HFF-Myc (cell line): ENCODE measurements at places on chromosomes 5 and 9.

DNA sequence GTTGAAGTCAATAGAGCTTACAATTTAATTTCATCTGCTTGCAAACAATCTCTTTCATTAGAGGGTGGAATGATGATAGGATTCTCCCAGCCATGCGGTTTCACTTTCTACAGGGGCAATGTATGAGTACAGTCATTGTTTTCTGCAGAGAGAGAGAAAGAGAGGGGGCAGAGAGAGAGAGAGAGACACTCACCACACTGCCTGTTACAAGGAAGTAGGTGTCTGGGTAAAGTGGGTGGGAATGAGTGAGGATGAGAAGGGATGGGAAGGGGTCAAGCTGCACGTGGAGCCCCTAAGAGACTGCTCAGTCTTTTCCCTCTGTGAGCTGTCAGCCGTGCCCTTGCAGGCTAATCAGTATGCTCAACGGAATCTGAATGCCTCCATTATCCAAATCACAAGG, 454.3 kb downstream of the KDM4C start:
- no peak for DNase-seq

GRCh38 chr5:144335561-144335960, 164.9 kb downstream of the KCTD16 start:
- no peak for DNase-seq

DNA sequence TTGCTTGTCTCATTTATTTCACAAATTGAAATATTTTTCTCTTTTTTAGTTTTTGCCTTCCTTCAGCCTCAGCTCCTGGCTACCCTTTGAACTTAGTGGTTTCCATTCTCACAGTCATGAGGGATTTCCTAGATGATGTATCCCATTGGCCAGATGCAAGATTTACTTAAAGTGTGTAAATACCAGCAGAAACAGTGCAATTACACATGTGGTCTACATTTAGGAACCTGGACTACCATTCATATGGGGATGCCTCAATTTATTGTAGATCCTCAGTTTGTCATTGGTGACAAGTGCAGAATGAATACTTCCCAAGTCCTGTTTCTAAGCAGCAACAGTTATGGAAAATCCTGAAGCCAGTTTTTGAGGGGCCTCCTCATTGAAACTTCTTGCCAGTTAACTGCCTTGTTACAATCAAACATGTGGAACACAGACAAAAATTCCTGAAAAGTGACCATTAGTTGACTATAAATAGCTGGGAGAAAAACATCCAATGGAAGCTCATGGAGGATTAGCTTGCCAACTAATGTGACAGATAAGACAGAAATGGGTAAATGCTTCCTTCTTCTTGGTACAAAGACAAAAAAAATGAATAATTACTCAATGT, 113.6 kb upstream of the FER start:
- DNase-seq = no peak

GRCh38 chr5:35031276-35031675, 16.5 kb downstream of the AGXT2 start:
- DNase-seq = peak; percentile 29

DNA sequence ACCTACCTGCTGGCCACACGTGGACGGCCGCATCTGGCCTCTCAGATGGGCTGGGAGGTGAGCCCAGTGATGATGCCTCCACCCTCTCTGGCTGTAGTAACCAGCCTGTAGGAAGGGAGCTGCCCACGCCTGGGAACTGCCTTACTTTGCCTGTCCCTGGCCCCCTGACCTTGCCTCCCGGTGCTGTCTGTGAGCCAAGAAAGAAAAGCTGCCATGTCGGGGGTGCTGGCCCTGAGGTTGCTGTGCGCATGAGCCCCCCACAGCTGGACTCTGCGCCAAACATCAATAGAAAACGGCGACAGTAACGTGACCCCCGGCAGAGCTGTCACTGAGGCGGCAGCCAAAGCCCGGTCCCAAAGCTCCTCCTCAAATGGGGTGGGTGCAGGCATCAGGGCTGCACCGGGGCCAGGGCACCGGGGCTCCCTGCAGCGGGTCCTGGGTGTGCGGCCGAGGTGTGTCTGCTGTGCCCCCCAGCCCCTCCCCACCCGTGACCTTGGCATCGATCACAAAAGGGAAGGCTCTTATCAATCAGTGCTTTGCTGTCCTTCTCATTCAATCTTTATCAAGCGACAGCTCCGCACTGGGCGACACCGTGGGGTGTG, 15.3 kb upstream of the SLC9A3 start:
- no peak for DNase-seq

- DNase-seq = peak; percentile 4
Measured at GRCh38 chr5:170006021-170006420, 25.7 kb upstream of the INSYN2B start.
